ENCODE measurements at places on chromosomes 7 and 10.

GRCh38 chr10:89355394-89355931, 22.4 kb upstream of the IFIT1B start:
- peak; percentile 88 for DNase-seq

- no peak for DNase-seq
These were observed 4.1 kb downstream of the MRPL43 start for GRCh38 chr10:100982916-100983830.

GRCh38 chr10:72337039-72337629, 17.6 kb downstream of the DNAJB12 start:
- DNase-seq, result peak; percentile 57

- DNase-seq, result no peak
These were observed 3.0 kb downstream of the ZNF518A start for GRCh38 chr10:96133135-96133534.
